ENCODE measurements at places on chromosomes 11 and 22.

DNA sequence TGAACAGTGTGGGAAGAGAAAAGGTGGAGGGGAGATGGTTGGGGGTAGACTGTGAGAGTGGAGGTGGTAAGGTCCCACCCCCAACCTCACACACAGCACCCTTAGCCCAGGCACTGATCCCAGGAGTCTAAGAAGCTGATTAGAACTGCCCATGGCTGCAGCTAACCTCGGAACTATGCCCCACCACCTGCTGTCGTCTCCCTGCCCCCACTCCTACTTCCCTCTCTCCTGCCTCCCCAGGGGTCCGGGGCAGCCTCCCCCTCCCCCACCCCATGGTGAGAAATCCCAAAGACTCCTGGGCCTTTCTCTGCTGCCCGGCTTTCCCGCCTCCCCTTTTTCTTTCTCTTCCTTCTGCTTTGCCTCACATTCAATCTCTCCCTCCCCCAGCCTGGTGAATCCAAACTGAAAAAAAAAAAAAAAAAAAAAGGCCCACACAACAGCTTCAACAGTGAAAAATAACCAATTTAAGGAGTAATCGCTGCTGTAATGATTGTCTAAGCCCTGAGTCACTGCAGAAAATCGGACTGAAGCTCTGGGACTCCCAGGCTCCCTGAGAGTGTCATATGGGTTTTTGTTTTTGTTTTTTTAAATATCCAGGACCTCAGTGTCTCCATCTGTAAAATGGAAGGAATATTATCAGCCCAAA, 9.6 kb upstream of the TP53I11 start:
- DNase-seq = no peak

DNA sequence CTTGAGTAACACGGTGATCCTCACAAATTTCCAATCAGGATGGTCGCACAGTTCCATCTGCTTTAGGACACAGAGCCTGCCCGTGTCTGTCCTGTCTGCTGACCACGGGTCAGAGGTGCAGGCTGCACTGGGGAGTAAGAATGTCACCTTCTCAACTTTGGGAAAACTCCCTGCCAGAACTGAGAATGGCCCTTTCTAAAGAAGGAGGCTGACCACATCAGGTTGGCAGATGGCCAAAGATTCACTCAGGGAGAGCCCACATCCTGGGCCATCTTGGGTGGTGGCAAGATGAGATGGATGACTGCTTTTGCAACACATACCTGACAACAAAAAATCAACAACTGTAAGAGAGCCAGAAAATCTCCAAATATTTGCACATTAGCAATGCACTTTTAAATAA, 101.9 kb downstream of the IGLL1 start:
- DNase-seq = no peak

DNA sequence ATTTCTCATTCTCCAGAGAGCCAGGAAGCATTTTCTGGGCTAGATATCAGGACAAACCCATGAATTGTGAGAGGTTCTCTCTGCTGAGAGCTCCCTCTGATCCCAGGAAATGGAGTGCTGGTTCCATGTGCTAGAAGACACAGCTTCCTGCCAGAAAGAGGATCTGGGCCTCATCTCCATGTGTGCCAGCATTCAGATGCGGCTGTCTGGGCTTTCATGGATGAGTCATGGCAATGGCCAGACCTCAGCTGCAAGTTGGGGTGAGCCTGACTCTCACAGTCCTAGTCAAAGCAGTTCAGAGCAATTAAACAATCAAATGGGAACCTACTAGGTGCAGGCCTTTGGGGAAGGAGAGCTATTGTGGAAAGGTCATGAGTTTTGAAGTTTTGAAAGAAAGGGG, 82.3 kb upstream of the EED start:
- DNase-seq = no peak

DNA sequence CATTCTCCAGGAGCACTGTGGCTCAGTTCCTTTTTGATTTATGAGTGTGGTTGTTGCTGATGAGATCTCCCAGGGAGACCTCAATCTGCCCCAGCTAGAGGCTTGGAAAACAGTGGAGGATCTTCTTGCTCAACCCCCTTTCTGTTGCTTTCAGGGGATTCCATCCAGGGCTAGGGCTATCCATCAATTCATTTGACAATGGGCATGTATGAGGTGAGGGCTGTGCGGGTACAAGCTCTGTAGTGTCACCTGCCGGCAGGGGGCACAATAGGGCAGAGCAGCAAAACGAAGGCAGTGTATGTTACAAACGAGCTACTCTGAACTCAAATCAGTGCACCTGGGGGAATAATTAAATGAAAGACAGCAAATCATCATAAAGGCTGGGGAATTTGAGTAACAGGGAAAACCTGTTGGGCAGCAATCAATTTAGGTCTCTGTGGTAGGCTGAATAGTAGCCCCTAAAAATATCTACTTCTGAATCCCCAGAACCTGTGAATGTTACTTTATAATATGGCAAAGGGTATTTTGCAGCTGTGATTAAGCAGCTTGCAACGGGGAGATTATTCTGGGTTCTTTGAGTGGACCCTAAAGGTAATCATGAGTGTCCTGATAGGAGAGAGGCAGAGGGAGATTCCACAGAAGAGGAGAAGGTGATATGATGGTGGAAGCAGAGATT, 170.3 kb upstream of the ZBED5 start:
- peak; percentile 66 for DNase-seq

DNA sequence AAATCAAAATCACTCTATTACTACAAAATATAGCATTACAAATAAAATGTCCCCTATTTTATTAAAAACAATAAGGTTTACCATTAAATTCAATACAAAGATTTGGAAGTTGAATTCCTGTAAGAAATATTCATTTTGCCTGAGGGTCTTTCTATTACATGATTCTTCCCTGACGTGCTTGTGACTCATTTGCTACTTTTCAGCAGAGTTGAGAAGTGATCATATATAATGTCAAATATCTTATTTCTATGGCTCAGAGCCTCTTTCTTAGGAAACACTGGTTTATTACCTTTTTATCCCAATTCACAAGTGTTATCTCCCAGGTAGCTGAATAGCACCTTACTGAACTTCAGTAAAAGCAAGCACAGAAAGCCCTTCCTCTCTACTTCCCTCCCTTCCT, 65.2 kb upstream of the CNTN5 start:
- DNase-seq = no peak

DNA sequence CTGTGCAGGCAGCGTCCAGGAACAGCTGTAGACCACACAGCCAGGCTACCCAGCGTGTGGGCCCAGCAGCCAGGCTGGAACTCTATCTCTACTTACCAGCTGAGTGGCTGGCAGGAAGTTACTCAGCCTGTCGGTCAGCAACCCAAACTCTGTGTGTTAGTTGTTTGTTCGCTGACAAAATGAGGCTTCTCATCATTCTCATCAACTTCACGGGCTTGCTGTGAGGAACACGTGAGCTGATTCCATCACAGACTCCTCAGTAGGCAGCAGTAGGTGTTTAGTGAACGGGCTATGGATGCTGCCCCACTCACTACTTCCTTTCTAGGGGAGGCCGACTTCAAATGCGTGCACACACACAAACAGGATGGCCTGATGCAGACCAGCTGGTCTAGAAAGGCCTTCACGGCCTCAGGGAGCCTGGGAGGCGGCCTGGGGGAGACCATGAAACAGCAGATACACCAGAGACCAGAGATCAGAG, 830 bp upstream of the SPDYC start:
- no peak for DNase-seq

GRCh38 chr11:22347857-22348487, 9.8 kb downstream of the SLC17A6 start:
- no peak for DNase-seq

DNA sequence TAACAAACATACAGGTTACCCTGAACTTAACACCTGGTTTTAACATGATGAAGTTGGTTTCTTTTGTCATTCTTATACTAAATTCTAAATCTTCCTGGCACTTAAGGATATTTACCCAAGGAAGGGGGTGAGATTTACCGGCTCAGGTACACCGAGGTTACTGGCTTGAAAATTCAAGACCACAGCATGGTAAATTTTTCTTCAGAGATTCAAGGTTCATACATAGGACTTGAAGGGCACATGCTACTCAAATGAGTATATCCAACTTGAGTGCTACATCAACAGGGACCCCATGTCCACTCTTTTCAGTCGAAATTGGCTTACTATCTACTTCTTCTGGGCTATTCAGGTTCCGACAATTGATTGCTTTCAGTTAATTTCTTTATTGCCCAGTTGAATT, 12.7 kb downstream of the SERPING1 start:
- DNase-seq = no peak

DNA sequence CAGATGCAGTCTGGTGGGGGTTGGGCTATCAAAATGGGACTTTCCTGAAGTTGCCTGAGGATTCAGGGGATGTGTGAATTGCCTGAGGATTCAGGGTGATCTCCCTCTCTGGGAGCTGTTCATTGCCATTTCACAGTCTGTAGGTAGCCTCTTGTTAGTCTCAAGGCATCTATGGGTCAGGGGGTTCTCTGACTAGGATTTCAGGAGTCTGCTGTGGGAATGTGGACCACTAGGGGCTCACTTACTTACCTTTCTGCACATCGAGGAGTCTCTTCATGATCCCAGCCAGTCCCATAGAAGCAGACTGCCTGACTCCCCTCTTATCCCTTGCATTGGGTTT, 54.0 kb downstream of the KCNQ1OT1 start:
- no peak for DNase-seq

- no peak for DNase-seq
These were observed 30.0 kb downstream of the KIAA1671 start for GRCh38 chr22:24982301-24983056.

DNA sequence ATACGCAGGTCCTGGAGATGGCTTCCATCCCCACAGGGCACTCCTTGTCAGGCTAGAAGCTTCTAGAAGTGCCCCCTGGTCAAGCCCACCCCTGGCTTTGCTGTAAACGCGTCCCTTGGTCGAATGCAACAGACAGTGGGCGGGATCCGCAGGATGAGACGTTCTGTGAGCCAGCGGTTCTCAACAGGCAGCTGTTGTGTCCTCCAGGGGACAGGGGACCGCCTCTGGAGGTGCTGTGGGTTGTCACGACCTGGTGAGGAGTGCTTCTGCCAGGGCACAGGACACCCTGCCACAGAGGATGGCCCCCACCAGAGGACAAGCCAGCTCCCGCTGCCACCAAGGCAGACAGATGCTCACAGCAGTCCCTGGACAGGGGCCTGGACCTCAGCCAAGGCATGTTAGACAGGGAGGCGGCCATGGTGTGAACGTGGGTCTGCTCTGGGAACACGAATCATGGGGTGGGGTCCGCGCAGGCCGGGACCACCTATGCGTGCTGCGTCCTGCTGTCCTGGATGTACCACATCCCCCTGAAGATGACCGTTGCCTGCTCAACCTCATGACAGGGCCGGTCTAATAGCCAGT, 11.7 kb downstream of the CRELD2 start:
- DNase-seq = no peak

DNA sequence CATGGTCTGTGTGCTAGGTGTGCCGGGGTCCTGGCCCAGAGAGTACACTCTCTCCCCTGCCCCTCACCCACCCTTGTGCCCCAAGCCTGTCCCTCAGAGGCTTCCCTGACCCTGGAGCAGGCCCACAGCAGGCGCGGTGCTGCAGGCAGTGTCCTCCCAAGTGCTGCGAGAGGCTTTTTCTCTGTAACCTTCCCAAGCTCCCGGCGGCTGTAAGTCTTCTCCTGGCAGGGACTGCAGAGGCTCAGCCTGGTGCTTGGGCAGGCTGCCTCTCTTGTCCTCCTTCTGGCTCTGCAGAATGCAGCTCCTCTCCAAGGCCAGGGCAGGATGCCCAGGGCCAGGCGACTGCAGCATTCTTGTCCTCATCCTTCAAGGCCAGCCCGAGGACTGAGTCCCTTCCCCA, 15.9 kb downstream of the RFPL1 start:
- DNase-seq = no peak

DNA sequence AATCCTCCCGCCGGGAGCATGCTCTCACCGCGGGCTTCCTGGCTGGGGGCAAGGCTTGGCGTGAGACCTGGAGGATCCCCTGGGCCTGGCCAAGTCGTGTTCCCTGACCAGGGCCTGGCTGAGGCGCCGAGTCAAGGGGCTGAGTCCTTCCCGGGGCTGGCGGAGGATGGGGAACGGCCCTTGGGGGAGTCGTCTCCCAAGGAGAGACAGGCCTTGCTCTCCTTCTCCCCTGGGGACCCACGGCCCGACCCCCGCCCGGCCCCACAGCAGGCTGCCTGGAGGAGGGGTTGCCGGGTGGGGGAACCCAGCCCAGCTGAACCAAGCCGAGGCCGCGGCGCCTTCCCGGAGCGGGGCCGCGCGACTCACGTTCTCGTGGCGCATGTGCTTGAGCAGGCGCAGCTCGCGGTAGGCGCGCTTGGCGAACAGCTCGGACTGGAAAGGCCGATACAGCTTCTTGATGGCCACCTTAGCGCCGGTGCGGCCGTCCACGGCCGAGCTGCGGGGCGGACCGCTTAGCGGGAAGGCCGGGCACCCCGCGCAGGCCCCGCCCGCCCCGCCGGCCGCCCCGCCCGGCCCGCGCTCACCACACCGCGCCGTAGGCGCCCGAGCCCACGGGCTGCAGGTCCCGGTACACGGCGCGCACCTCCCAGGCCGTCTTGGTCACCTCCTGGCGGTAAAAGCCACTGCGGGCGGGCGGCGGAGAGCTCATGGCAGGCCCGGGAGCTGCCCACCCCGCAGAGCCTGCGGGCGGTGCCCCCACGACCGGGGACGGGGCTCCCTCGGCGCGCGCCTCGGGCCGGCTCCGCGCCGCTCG, 475 bp downstream of the MAPK12 start:
- no peak for DNase-seq

- no peak for DNase-seq
These were observed 4.9 kb downstream of the CSNK1E start for GRCh38 chr22:38312261-38312800.

DNA sequence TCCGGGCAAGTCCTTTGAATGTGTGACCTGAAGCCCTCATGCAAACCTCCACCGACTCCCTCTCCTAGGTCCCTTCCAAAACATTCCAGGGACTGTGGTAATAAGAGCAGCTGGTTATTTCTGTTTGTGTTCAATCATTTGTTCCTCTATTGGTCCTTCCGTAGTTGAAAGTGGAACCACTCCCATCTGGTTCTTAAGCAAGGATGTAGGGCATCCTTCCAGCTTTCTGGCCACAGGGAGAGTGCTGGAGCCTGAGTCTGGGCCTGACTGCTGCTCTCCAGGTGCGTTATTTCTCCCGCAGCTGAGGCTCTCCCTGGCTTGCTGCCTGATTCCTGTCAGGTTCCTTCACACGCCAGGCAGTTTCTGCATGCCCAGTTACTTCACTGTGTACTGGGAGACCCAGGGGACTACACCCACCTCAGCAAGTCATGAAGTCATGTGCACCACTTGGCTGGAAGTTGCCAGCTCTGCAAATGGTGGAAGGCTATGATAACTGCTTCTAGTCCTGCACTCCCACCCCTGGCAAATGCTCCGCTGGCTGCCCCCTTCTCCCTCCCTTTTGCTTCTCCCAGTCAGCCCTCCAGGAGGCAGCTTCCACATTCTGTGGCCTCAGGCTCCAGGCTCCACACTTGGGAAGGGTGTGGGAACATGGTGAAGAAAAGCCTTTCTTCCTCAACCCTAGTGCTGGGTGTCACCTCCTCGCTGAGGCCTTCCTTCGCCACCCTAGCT, 4.0 kb upstream of the ALX4 start:
- no peak for DNase-seq

GRCh38 chr22:18109410-18110193, 1.0 kb upstream of the TUBA8 start:
- no peak for DNase-seq

All from activated CD8-positive, alpha-beta memory T cell treated with anti-CD3 and anti-CD28 coated beads for 1 hour (primary cell).